ENCODE measurements at places on chromosomes 1 and 21.

DNA sequence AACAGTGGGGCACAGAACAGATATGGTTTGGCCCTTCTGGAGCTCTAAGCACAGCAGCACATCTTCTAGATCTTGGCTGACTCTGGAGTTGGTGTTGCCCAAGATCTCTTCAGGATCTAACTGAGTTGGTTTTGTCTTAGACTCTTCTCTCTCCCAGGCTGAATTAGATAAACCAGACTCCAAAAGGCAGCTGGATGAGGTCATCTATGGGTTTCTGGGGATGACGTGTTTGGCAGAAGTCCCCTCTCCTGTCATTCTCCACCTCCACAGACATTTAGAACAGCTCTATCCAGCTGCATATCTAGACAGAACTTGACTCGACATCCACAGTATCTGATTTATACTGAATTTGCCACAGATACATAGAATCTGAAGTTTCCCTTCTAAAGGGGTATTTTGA lies 75.3 kb downstream of the ST6GALNAC5 start:
- DNase-seq: no peak

DNA sequence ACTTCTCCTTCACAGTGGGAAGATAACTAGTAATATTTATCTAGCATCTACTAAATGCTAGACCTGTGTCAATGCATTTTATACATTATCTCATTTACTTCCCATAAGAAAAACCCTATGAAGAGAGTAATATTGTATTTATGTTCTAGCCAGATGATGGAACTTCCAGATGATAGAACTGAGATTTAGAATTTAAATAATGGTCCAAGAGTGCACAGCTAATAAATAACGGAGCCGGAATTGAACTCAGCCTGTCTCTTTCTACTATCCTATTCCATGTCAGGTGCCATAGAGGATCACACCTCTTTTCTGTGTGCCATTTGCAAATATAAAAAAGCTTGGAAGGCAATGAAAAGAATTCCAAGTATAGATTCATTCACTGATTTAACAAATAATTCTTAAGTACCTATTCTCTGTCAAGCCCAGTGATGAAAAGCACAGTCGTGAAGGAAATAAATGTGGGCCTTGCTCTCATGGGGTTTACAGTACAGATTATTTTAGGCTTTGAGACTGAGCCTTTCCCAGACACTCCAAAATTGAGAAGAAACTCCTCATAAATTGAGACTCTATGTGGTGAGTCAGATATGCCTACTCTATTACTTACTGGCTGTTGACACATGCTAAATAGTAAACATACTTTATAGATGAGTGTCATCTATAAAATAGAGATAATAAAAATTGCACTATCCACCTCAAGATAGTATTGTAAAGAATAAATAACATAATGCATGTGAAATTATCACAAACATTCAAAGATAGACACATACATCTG lies 378.0 kb upstream of the PRMT6 start:
- no peak for DNase-seq

DNA sequence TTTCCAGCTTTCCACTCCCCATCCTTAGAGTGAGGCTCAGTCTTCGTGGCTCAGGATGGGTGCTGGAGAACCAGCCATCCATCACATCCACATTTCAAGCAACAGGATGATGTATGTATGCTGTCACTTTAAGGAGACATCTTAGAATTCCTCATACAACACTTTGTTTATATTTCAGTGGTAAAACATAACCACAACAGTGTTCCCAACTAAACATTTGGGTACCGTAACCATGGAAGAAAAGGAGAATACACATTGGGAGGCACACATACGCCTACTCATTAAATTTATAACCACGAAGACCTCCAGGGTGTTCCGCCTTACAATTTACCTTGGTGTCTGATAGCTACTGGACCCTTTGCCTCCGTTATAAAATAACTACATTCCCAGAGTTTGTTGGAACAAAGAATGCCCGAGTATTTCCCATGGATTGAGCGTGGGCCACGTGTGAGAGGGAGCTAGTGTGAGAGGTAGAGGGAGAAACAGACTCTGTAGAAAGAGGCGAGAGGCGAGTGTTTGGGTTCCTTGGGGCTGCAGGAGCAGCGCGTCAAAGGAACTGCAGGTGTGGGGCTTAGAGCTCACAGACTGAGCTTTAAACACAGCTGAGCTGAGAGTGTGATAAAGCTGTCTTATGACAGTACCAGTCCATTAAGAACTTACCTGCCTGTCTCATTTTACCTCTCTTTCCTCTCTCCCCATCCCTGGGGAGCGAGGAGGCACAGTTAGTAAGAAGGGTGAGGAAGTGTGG lies 111.5 kb upstream of the USP24 start:
- no peak for DNase-seq

DNA sequence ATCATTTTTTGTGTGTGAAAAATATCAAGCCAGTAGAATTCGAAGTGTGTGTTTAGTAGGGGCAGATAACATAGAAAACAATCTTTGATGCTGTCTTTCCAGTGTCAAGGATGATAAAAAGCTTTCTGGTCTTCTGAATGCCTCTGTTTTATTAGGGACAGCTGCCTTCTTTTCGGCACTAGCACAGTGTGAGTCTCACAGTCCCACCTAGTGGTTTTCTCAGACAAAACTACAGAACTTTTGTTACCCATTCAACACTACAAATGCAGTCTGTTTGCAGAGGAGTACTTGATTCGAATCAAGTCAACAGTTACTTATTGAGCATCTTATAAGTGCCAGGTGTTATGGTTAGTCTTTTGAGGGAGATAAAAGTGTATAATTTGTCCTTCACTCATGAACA lies 30.6 kb upstream of the MCOLN3 start:
- no peak for DNase-seq

DNA sequence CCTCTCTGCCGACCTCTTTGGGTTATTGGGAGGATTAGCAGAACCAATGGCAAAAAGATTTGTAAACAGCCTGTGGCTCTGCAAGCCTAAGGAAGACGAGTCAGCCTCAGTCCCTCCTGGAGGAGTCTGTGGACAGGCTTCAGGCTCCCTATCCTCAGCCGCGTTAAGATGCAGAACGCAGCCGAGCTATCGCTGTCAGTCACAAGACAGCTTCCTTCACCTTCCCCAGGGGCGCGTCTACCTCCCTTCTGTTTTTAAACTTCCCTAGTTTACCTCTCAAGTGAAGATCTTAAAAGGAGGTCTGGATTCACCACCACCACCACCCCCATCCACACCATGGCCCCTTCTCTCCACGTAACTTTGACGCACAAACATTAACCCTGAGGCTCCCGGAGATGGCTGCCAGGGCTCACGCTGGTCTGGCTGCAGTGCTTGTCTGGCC lies 738 bp downstream of the CAMK1G start:
- no peak for DNase-seq

- no peak for DNase-seq
Observed at GRCh38 chr1:34532113-34532512, 222.7 kb upstream of the GJB5 start.

GRCh38 chr1:72649991-72650390 lies 367.7 kb upstream of the NEGR1 start:
- no peak for DNase-seq

- no peak for DNase-seq
Observed at GRCh38 chr1:201748335-201748734, 80.6 kb upstream of the IPO9 start.

GRCh38 chr21:14088391-14088790 lies 122.4 kb downstream of the LIPI start:
- DNase-seq: no peak

- DNase-seq: no peak
Observed at GRCh38 chr1:171798765-171799164, 17.3 kb downstream of the METTL13 start.

Measured in iPS DF 19.7 (cell line).